Osteoblast (primary cell): ENCODE measurements at places on chromosomes 13 and 19. TPM values are rescaled to one million over a fixed set of nuclear protein-coding genes. Genes with fewer than 3 reads are reported as not detected.
A peak's percentile ranks its signal among the peaks of the same experiment; 100 is the strongest.

DNA sequence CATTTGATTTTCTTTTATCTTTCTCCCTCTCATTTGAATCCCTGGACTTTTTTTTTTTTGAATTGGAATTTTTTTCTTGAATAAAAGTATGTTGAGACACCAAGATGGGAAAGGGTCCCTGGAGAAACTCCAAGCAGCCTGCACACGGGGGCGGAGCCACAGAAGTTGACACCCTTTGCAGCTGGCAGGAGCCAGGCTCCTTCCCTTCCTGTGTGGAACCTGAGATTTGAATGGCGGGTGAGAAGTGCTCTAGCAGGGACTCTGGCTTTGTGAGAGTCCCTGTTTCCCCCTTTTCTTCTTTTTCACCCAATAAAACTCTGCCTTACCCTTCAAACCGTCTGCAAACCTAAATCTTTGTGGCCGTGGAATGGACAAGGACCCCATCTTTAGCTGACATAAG lies 1381.0 kb upstream of the MIR17HG start:
- no peak for DNase-seq

DNA sequence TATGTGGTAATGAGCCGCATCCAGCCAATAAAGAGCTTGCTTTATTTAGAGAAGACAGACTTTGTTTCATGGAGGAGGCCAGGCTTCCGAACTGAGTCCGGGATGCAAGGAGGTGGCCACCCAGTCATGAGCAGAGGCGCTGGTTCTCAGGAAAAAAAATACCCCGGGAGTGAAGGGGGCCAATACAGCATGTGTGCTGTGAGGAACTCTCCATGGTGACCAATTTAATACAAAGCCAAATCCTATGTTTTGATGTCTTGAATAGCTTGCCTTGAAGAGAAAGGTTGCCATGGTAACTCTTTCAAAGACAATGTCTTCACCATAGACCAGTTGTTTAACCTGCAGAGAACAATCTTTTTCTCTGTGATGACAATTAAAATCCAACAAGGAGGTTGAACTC lies 43.4 kb upstream of the PDCD5 start:
- no peak for DNase-seq

DNA sequence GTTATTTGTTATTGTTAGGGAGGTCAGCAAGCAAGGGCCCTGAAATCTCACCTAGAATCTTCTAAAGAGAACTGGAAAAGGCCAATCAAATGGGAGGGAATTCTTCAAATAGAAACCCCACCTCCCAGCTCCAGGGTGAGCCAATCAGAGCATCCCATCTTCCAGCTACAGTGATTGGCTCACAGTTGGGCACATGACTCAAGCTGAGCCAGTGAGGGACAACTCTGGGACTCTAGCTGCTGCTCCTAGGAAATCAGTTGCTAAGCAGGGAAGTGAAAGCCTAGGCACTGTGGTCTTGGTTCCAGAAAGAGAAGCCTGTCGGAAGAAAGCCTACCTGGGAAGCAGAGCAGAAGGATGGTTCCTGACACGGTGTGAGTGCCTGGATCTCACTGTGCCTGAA lies 13.4 kb downstream of the TM6SF2 start:
- peak; percentile 95 for DNase-seq

DNA sequence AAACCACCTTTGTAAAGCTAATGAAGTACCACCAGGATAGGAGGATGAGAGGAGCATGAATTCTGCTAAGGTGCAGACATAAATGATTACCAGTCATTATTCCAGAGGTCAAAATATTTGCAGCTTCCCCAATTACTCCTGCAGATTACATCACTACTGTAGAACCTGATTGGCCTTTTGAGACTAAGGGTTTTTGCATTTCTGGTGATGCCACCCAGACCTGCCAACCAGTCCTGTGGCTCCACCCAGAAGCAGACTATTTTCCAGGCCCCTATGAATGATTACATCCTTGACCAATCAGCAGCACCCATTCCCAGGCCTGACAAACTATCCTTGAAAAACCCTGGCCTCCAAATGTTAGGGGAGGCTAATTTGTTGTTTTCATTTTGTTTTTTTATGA lies 11.2 kb upstream of the KCNC3 start:
- DNase-seq: no peak

- DNase-seq: no peak
Measured at GRCh38 chr13:45747071-45747470, 45.0 kb downstream of the CBY2 start.

GRCh38 chr13:68490594-68490993 lies 1260.5 kb upstream of the PCDH9 start:
- no peak for DNase-seq

GRCh38 chr19:18871543-18871942 lies 24.4 kb downstream of the CERS1 start:
- DNase-seq: no peak

GRCh38 chr19:35268536-35269437 lies at the start of gene USF2:
Gene USF2 (plus strand): TSS chr19:35268962. CDS start chr19:35269102, 140 bp downstream.
- DNase-seq: peak; percentile 96

- DNase-seq: no peak
Measured at GRCh38 chr13:46565808-46566750, 13.1 kb downstream of the LRCH1 start.

DNA sequence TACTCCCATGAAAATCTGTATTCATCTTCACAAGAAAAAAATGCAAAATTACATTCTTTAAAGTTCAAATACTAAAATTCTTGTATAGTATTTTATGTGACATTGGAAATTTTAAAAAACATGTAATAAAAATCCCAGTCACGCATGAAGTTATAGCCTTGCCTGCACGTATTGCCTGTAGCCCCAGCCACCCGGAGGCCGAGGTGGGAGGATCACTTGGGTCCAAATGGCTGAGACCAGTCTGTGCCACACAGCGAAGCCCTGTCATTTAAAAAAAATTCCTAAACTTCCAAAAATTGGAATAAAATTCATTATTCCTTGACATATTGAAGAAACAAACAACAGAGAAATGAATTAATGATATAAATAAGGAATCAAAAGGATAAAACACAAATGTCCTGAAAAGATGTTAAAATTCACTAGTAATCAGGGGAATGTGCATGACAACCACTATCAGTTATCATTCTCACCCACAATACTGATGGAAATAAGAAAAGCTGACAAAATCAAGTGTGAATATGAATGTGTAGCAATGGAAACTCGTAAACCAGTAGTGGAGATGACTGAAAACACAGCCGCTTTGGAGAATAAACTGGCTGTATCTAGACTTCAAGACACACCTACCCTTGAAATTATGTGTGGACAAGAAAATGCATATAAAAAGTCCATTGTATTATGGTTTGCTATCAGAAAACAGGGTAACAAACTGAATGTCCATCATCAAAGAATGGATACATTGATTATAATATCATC lies 7.5 kb downstream of the CARD8 start:
- DNase-seq: no peak

DNA sequence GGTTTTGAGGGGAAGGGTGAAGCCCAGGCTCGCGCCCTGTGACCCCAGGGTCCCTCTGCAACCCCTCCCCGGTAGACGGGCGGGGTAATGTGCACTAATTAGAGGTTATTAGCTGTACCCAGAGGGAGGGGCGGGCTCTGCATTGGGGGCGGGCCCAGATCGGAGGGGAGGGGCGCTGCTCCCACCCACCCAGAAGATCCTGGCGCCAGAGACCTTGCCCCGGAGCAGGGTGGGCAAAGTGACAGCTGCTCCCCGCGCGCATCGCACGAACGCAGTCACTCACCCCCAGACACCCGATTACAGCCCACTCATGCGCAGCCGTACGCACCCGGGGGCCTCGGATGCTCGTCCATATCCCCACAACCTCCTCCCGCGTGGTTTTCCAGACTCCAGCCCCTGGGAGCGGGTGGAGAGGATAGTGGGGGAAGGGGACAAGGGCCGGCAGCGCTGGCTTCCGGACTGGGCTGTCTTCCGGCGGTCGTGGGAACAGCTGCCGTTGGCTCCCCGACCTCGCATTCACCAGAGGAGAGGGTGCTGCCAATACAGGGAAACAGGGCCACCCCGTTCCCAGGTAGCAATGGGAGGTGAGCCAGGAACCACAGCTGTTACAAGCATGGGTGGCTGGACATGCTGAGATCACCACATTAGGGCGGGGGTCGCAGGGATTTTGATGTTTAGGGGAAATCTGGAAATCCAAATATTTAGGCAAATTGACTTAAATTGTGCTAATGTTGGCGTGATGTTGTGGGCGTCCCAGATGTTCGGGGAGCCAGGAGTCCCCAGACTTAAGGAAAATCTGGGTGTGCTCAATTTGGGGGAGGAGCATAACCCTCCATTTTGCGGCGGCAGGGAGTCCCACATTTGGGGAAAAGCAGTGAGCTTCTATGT lies 2.9 kb upstream of the HOOK2 start:
- DNase-seq: peak; percentile 98

GRCh38 chr13:30216111-30216510 lies 91.2 kb downstream of the KATNAL1 start:
- DNase-seq: no peak

DNA sequence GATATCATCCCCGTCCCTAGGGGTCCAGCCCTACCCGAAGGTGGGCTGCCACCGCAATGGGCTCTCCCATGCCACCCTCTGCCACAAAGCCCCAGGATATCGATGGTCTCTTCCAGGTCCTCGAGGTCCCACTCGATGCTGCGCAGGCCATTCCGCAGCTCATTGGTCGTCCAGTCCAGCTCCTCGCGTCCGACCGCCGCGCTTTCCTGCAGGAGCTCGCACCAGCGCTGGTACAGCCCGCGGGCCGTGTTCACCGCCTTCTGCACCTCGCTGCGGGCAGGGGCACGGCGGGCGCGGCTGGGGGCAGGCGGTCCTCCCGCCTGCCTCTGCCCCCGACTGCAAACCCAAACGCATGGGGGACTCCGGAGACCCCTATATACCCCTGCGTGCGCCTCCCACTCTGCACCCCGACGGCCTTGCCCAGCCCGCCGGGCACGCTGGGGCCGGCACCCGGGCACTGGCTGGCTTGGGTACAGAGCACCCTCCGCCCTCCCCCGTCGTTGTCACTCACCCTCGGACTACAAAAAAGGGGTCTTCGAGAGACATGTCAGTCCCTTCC lies 468 bp downstream of the STX10 start:
- peak; percentile 84 for DNase-seq

- no peak for DNase-seq
Measured at GRCh38 chr13:71828564-71828963, 38.4 kb downstream of the DACH1 start.

DNA sequence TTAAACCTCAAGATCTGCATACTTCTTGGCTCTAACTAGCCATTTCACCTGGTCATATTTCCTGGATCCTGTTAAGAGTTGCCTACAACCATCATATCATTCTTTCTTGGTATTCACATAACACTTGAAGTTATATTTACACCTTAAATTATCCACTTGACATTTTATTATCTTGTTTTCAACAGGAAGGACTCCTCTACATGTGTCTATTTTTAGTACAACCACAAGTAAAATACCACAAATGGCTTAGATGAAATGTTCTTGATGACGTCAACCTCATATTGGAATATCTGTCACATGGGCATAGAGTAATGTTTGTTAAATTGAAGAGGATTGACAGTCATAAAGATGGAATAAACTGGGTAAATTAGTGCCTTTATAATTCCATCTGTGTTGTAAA lies 9.4 kb downstream of the PCDH20 start:
- DNase-seq: no peak

- DNase-seq: no peak
Measured at GRCh38 chr19:50158577-50158976, 4.5 kb downstream of the IZUMO2 start.

- DNase-seq: no peak
Measured at GRCh38 chr19:13538601-13539253, 32.4 kb upstream of the CACNA1A start.

- DNase-seq: peak; percentile 69
Measured at GRCh38 chr13:49502954-49503353, 7.2 kb downstream of the PHF11 start.

- peak; percentile 23 for DNase-seq
Measured at GRCh38 chr19:5547881-5548280, 19.9 kb downstream of the TINCR start.

DNA sequence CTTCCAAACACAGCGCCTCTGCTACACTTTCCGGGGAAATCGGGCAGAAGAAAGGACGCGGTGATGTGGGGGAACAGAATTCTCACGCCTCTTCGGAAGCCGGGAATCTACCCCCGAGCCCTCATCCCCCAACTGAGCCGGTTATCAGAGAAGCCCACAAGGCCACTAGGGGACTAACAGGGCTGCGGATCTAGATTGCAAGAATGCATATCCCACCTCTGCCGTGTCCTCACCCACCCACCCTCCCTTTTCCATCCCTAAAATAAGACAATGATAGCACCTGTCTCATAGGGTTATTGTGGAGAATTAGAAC lies 1.1 kb downstream of the IGFLR1 start:
- DNase-seq: peak; percentile 80

- DNase-seq: peak; percentile 98
Measured at GRCh38 chr13:113410472-113411201, 42.7 kb downstream of the ADPRHL1 start.

DNA sequence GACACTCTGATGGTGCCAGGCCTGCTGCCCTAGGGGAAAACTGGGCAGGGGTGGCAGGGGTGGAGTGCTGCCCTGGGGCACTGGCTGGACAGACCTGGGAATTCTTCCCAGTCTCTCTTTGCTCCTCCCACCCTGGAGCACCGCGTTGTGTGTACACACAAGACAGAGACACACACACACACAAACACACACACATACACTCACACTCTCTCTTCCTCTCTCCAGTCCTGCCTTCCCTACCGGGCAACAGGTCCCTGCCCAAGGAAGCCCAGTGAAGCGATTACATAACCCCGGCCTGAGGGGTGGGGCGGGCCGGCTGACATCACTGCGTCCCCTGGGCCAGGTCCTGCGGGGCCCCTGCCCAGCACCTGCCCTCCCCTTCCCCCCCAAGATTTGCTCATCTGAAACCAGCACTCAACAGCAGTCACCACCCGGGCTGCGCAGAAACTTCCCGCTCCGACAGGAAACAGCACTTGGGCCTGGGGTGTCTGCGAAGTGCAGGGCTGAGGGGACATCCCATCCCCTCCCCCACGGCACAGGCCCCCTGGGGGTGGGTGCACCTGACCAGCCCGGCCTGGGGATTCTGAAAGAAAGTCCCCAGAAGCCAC lies 1.2 kb downstream of the MKNK2 start:
- DNase-seq: peak; percentile 97

The HNRNPA1L2 gene
- total RNA-seq: 2.9 and 3.6 TPM in 2 replicates

The IL17D gene
- 2.1 and 2.2 TPM in 2 replicates for total RNA-seq

The ZNF534 gene
- total RNA-seq: not detected in 2 replicates

The ZNF563 gene
- 4.3 and 4.4 TPM in 2 replicates for total RNA-seq

The PET100 gene
- total RNA-seq: 9.0 and 9.4 TPM in 2 replicates

The PRR19 gene
- total RNA-seq: 0.36 and 0.59 TPM in 2 replicates

The CGB1 gene
- total RNA-seq: 0.29 TPM in 1 of 2 replicates, not detected in the other

The CXCL17 gene
- total RNA-seq: not detected in 2 replicates

The CYP2F1 gene
- not detected in 2 replicates for total RNA-seq

The OR7A5 gene
- total RNA-seq: not detected in 2 replicates

The LSR gene
- total RNA-seq: 0.29 and 0.36 TPM in 2 replicates

The CCNA1 gene
- total RNA-seq: not detected in 2 replicates

The ABHD17A gene
- total RNA-seq: 49.5 and 52.5 TPM in 2 replicates
